ENCODE measurements at places on chromosomes 13 and 19.

DNA sequence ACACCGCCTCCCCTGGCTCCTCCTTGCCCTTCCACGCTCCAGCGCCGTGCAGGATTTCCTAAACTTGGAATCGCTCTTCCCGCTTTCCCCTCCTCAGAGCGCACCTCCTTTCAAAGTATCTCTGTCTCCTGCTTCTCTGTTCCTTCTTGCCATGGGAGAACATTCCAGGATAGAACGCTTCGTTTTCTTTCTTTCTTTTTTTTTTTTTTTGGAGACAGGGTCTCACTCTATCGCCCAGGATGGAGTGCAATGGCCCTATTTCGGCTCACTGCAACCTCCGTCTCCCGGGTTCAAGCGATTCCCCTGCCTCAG lies 574 bp upstream of the XPO4 start:
- DNase-seq = no peak

GRCh38 chr13:30453727-30454126 lies 12.0 kb downstream of the HMGB1 start:
- no peak for DNase-seq

- DNase-seq = no peak
Measured at GRCh38 chr19:12784871-12785430, 6.3 kb upstream of the JUNB start.

- no peak for DNase-seq
Measured at GRCh38 chr19:42511340-42511739, 16.9 kb downstream of the CEACAM1 start.

DNA sequence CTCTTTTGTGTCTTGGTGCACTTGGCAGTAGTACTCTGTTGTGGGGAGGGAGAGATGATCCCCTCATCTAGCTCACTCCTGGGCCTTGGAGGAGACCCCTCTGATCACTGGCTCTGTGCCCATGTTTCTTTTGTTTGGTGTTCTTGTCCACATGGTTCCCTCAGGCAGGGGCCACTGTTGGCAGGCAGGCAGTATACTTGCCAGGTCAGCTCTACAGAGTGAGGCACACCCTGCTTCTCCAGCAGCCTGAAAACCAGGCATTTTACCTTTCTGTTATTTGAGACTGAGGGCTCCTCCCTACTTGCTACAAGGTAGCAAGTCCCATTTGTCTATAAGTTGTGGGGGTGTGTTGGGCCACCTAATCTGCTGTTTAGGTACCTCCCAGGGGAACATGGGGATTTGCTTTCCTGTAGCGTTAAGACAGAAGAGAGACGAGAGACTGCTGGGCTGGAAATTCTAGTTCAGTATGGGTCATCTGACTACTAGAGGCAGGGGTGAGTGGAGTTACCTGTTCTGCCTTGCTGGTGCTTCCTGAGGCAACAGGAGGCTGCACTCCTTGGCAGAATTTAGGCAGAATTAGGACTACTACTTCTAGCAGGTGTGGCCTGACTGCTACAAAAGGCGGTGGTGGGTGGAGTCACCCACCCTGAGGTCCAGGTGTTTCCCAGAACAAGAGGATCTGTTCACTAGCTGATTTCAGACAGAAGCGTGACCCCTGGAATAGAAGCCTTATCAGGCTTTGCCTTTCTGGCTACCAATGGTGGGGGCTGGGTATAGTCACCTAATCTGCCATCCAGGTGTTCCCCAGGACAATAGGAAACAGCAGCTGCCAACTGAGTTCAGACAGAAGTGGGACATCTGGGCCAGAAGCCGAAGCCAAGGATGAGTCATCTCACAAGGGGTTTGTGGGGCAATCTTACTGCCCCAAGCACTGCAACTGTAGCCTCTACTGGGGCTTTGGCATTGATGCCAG lies 843.0 kb upstream of the ATXN8OS start:
- DNase-seq = no peak

- DNase-seq = no peak
Measured at GRCh38 chr19:55248704-55249103, 10.1 kb downstream of the PPP6R1 start.

DNA sequence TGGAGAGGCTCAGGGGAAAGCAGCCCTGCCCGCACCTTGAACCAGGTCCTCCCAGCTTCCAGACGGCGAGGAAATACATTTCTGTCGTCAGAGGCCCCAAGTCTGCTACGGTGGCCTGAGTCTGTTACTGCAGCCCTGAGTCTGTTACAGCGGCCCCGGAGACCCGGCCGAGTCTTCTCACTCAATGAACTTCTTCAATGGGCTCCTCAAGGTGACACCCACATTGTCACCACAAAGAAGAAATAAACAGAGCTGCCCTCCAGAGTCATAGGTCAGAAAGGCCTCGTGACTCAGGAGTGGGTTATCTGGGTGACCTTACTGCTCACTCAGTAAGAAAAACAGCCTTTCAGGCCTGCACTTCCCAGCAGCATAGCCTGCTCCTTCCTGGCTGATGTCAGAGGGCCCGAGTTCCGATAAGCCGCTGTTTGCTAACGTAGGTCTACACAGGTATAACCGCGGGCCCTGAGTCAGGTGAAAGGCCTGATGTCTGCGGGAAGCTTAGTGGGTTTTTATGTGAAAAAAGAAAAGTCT lies 66.9 kb upstream of the TM9SF2 start:
- no peak for DNase-seq

- DNase-seq = no peak
Measured at GRCh38 chr13:50543782-50544181, 299.7 kb downstream of the DLEU7 start.

DNA sequence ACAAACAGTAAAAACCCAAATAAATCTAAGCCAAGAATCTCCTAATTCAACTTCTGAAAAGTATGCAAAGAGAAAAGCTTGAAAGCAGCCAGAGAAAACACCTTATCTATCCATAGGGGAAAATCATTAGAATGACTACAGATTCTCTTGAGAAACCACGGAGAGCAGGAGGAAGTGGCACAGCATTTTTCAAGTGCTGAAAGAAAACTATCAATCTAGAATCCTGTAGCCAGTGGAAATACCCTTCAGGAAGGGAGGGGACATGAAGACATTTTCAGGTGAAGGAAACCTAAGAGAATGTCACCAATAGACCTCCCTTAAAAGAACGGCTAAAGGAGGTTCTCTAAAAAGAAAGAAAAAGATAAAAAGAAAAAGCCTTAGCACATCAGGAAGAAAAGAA lies 66.2 kb upstream of the XPO4 start:
- no peak for DNase-seq

DNA sequence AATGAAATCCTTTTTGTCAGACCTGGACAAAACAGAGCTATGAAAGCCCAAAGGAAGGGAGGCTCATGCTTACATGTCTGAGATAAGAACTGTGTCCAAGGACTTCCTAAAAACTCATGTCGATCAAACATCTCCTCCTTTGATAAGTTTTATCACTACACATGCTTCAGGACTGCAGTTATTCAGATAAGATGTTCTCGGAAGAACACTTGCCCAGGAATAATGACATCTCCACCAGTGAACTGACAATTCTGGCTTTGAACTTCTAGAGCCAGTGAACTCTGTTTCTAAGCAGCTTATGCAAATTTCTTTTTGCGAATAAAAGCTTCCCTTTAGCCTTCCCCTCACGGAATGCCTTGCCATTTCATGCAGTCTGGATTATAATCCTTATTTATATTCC lies 561.6 kb downstream of the TBC1D4 start:
- no peak for DNase-seq

- DNase-seq = no peak
Measured at GRCh38 chr13:61277586-61278276, 137.9 kb downstream of the PCDH20 start.

- no peak for DNase-seq
Measured at GRCh38 chr19:31232180-31232579, 117.1 kb downstream of the TSHZ3 start.

DNA sequence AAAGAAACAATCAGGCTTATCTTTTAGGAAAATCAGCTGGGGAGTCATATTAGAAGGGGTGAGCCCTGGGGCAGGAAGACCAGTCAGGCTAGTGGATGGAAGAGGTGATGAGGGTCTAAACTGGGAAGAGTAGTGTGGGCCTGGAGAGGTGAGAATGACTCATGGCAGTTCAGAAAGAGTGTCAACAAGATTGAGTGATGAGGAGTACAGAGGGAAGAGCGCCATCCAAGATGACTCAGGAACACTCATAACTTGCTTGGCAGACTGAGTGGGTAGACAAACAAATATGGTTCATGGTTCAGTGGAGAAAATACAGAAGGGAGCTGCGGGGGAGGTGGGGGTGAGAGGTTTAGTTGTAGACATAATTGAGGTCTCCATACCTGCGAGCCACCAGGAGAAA lies 17.3 kb upstream of the CLDN10 start:
- DNase-seq = peak; percentile 28

DNA sequence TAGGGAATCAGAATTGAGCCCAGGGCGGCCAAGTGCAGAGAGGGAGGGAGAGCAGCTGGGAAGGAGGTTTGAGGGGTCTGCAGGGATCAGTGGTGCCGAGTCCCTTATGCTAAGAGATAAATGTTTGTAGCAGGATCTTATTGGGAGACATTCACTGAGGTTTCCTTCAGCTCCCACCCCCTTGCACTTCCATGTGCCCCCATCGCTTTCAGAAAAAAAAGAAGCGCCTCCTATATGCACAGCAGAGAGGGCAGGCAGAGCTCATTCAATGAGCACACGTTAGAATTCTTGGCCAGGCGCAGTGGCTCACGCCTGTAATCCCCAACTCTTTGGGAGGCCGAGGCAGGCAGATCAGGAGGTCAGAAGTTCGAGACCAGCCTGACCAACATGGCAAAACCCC lies 28.0 kb downstream of the CYP4F2 start:
- no peak for DNase-seq

DNA sequence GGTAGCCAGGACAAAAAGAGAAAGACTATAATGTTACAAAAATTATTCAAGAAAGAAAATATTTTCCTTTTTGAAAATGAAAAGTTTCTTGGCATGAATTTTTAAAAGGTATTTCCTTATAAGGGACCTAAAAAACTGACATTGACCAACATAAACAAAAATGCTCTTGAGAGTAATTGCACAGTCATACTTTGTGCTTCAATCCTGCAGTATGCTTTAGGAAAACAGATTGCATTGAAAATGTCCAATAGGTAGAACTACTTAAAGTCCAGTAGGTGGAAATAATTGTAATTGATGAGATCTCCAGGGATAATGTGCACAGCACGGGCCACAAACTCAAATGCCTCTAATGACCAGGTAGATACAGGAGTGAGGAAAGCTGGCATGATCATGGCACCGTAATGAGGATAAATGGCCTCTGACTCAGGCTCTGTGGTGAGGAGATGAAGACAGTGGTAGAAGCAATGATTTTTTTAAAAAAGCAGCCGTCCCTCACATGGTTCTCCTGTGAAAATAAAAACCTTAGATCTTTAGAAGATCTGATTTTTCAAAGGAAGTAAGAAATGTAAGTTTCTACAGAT lies 278.0 kb downstream of the ITGBL1 start:
- no peak for DNase-seq

DNA sequence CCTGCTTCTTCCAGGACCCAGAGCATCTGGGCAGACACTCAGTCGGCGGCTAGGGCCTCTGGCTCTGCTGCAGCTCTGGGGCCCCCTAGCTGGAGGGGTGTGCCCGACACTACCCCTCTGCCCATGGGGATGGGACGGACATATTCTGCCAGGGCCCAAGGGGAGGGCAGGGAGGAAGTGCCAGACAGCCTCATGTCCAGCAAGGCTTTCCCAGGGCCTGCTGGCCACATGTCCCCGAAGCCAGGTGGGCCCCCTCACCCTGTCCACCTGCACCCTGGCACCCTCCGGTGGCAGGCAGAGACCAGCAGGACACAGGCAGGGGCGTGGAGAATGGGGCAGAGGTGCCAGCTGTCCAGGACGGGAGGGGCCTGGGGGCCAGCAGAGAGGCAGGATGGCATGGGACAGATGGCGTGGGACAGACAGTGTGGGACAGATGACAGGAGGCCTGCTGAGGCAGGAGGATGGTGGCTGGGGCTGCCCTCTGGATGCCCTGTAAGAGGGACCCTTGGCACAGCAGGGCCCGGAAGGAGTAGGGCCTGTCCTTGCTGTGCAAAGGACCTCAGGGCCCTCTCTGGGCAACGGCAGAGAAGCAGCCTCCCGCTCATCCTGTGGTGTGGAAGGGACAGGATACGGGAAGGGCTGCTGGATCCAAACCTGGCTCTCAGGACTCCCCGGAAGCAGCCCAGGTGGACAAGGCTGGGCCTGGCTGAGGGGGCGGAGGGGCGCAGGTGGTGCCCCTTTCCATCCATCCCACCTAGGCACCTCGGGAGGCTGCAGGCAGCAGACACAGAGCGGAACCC lies 29.1 kb downstream of the CEBPG start:
- no peak for DNase-seq
